H9 (cell line): ENCODE measurements at places on chromosomes 1 and 21. TPM values are rescaled to one million over a fixed set of nuclear protein-coding genes. Genes with fewer than 3 reads are reported as not detected.

The OPN3 gene
- total RNA-seq = 8.6 and 10.0 TPM in 2 replicates

The AK5 gene
- total RNA-seq = 2.5 and 2.6 TPM in 2 replicates

The MPL gene
- total RNA-seq = 0.35 TPM in 1 of 2 replicates, not detected in the other

The NR1I3 gene
- total RNA-seq = not detected in 2 replicates

DNA sequence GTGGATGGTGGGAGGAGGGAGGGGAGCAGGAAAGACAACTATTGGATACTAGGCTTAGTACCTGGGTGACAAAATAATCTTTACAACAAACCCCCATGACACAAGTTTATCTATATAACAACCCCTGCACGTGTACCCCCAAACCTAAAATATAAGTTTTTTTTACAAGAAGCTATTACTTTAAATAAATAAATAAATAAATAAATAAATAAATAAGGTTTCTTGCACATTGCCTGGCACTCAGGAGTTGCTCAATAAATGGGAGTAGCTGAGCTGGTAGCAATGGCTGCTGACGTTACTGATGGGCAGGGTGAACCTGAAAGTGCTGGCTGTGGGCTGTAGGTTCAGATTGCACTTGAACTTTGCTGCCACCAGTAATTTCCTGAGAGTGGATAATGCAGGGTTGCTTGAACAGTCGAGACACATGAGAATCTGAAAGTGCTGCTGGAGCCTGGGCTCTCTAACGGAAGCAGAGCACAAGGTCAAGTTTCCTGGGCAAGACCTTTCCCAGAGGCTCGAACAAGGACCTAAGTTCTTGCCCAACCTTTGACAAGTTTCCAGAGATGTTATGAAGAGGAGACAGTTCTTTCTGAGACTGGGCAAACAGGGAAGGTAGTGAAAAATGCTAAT is 14.8 kb upstream of the KCNE2 start:
- no peak for DNase-seq
- H3K4me1 ChIP-seq = no peaks in the 10 kb centered on the region
- H3K27ac ChIP-seq = no peak overlapping the region
- no peaks in the 10 kb centered on the region; the same call in 1 of the 2 replicates for H3K27me3 ChIP-seq
- H3K4me3 ChIP-seq = no peak overlapping the region
- 0 out of 2 replicates have a peak, but pooled peaks cover 4% of the 10 kb centered on the region for H3K36me3 ChIP-seq

DNA sequence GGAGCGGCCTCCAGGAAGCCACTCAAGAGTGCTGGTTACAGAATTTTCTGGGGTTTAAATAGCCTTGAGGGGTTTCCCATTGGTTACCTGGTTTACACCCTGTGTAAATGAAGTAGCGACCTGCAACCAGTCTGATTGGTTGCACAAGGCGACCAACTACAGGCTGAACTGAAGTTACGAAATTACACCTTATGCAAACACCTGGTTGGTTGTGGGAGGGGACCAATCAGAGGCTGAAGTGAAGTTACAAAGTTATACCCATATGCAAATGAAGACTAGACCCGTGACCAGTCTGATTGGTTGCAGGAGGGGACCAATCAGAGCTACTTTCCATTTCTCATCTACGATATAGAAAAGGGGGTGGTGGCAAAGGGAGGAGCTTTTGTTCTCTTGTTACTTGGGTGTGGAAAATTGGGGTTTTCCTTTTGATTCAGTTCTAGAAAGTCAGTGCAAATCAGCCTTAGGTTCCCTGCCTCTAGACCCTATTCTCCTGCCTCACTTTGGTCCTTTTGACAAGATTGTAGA is 22.2 kb upstream of the C1orf174 start:
- no peaks in the 10 kb centered on the region for H3K4me1 ChIP-seq
- H3K36me3 ChIP-seq = no peaks in the 10 kb centered on the region
- H3K27ac ChIP-seq = no peak overlapping the region
- H3K4me3 ChIP-seq = no peak overlapping the region

DNA sequence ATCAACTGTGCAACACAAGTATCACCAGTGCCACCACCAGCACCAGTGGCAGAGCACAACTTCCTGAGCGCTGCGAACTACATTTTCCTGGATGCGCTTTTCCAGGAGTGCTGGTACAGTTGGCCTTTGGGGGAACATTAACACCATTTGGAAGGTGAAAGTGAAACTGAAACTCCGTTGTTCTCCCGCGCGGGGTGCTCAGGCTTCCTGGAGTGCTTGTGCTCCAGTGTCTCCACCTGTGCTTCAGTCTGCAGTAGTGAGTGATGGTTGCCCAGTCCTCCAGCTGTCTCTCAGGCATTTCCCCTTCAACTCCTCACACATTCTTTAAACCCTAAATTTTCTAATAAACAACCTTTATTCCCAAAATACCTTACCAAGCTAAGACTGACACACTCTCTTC is 187.8 kb downstream of the LRRIQ3 start:
- H3K27ac ChIP-seq = no peak overlapping the region
- no peak overlapping the region for H3K4me3 ChIP-seq
- DNase-seq = peak; percentile 24
- no peaks in the 10 kb centered on the region for H3K4me1 ChIP-seq

GRCh38 chr1:160428655-160429054 is 28.3 kb downstream of the VANGL2 start:
- H3K27me3 ChIP-seq = no peaks in the 10 kb centered on the region
- no peak overlapping the region for H3K27ac ChIP-seq
- H3K36me3 ChIP-seq = peaks cover 39% of the 10 kb centered on the region
- no peak for DNase-seq
- H3K4me3 ChIP-seq = no peak overlapping the region

GRCh38 chr1:24411963-24412362 is 1.6 kb downstream of the STPG1 start:
- H3K4me3 ChIP-seq = no peak overlapping the region; the same call in 1 of the 2 replicates
- no peaks in the 10 kb centered on the region for H3K4me1 ChIP-seq
- no peaks in the 10 kb centered on the region for H3K27me3 ChIP-seq
- no peak for DNase-seq
